T follicular helper cell (primary cell): ENCODE measurements at places on chromosomes 3 and 15.

GRCh38 chr3:42526616-42527367 lies 24.3 kb downstream of the VIPR1 start:
- peak; percentile 32 for DNase-seq

DNA sequence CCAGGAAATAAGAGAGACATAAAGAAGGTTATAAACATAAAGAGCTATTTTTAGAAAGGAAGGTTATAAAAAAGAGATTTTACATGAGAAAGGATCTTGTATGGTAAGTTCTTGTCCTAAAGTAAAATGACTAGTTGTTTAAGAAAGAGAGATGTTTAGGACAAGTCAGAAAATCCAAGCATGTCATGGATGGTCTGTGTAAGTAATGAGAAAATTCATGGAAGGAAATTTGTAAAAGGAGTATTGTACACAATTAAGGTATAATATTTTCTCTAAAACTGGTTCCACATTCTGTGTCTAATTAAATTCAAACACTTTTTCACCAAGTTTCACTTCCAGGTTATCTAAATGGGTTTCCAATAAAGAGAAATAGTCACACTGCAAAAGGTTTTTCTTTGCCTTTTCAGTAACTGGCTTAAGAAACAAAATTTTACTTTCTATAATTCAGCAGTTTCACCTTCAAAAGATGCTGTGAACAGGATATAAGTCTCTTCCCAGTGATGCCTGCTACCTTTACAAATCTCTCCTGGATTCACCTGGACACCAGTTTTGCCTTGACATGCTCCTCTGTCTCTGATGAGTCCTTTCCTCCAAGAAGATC lies 455.7 kb downstream of the ZIC1 start:
- DNase-seq: no peak

- DNase-seq: no peak
These were observed 79.7 kb downstream of the HHLA2 start for GRCh38 chr3:108376026-108376425.

DNA sequence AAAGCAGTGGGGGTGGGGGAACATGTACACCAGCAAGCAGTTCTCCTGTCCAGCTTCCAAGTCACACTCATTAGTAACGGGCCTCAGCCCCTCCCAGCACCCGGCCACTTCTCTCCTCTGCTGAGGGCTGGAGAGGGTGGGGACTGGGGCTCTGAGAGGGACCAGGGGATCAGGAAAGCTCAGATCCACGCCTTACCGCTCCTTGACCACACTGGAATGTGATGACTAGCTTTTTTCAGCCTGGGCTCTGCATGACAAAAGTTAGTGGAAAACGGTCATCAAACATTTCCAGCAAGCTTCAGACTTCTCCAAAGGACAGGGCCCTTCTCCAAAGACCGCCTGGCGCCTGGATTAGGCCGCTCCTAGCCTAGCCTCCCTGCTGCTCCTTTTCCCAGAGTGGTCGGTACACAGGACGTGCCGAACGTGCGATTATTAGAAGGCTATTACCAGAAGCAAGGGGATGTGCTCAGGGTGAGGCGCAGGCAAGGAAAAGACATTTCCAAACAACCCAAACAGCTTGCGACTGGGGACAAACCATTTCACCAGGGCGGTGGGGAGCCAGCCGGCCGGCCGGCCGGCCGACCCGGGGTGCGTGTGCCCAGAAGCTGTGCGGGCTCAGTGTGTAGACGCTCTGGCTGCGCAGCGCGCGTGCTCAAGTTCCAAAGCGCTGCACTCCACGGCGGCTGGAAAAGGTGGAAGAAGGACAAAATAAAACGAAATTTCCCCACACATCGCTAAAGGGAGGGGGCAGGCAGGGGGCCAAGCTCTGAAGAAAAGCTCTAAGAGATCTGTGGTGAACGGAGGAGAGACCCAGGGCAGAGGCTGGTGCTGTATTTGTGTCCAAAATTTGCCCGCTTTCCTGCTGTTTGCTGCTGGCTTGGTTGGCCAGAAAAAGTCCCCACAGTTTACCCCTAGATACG lies 51.0 kb upstream of the SSR3 start:
- DNase-seq: no peak

DNA sequence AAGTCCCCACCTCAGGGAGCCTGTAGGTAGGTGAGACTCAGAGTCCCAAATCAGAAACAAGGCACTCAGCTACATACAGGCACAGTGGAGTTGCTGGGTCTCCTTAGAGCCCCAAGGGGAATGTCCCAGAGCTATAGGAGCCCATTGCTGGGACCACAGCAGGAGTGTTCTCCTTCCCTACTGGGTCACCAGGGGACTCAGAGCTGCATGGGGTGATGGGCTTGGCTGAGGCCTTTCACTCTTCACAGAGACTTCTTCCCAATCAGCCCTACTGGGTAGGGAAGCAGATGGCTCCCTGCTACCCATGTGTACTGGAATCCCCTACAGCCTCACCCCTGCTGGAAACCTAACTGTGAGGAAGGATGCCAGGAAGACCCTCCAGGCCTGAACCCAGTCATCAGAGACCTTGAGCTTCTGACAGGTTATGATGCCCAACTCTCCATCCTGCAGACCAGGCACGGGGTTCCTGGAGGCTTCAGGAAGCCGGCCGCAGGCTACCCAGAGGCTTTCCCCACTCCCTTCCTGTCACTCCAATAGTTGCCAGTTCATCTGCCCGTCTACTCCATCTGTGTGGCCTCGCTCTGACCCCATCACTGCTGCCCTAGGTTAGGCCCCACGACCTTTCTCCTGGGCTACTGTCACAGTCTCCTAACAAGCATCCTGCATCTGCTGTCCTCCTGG lies 24.0 kb downstream of the RASGRF1 start:
- no peak for DNase-seq

DNA sequence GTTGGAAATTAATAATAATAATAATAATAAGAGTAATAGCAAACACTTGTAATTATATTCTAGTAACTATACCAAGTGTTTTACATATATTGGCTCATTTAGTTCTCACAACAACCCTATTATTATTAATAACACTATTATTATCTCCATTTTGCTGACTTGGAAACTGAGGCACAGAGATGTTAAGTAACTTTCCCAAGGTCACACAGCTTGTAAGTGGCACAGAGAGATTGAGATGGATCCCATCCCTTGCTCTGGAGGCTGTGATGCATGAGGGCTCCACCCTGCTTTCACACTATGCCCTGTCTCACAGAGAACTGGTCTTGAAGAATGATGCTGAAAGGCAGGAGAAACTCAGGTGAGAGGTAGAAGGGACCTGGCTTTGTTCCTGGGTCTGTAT lies 31.9 kb downstream of the TRIM42 start:
- DNase-seq: no peak

GRCh38 chr15:78605201-78605600 lies 15.6 kb downstream of the CHRNA3 start:
- no peak for DNase-seq

DNA sequence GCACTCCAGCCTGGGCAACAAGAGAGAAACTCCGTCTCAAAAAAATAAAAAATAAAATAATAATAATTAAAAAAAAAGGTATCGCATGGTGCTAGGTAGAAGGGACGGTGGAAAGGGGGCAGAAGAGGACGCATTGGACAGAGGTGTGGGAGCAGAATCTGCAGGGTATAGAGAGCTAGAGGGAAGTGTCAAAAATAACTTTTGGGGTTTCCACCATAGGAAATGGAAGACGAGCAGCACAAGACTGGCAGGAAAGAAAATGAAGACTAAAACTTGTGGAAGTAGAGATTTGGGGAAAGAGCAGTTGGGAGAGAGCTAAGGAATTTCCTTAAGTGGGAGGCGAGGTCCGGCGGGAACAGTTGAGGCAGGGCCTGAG lies 585 bp upstream of the MKRN2 start:
- DNase-seq: no peak

DNA sequence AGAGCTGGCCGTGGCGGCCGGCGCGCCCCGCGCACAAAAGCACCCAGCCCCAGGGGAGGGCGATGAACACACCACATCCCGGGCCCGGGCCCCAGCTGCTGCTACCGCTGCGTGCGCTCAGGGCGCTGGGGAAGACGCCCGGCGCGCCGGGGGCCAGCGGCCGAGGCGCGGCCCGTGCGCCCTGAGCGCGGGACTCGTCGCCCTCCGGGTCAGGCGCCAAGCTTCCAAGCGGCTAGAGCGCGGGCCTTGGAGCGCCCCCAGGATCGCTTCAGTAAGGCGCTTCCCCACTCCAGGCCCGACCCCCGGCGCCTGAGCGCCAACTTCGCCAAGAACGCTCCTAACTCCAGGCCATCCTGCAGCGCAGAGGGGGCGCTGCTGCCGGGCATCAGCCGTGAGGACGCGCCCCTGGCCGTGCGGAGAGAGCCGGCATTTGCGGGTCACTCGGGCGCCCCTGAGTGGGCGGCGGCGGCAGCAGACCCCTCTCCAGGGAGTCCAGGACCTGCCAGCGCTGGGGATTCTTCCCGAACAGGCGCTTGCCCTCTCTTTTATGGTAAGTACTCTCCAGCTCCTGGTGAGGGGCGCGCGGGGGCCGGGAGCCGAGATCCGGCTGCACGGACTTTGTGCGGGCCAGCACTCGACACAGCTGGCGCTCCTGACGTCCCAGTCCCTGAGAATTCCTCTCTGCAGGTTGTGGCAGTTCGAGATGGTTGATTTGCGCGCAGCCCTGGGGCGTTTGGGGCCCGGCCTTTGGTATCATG lies 475 bp downstream of the SPSB4 start:
- no peak for DNase-seq

DNA sequence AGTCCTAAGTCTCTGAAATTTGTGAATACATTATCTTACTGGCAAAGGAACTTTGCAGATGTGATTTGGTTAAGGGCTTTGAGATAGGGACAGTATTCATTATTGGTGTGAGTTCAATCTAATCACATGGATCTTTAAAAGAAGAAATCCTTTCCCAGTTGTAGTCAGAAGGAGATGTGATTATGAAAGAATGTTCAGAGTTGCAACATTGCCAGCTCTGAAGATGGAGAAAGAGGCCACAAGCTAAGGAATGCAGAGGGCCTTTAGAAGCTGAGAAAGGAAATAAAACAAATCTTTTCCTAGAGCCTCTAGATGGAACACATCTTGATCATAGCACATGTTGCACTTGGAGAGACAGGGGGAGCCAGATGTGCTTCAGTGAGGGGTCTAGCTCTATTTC lies 27.7 kb upstream of the SIAH2 start:
- no peak for DNase-seq

- DNase-seq: no peak
These were observed 325.4 kb downstream of the UACA start for GRCh38 chr15:70437882-70438451.

- DNase-seq: no peak
These were observed 61.5 kb upstream of the MEF2A start for GRCh38 chr15:99504071-99504822.

- DNase-seq: peak; percentile 16
These were observed 1.5 kb downstream of the RHOA start for GRCh38 chr3:49410066-49410845.

GRCh38 chr15:73573572-73573971 lies 59.6 kb downstream of the NPTN start:
- DNase-seq: no peak

DNA sequence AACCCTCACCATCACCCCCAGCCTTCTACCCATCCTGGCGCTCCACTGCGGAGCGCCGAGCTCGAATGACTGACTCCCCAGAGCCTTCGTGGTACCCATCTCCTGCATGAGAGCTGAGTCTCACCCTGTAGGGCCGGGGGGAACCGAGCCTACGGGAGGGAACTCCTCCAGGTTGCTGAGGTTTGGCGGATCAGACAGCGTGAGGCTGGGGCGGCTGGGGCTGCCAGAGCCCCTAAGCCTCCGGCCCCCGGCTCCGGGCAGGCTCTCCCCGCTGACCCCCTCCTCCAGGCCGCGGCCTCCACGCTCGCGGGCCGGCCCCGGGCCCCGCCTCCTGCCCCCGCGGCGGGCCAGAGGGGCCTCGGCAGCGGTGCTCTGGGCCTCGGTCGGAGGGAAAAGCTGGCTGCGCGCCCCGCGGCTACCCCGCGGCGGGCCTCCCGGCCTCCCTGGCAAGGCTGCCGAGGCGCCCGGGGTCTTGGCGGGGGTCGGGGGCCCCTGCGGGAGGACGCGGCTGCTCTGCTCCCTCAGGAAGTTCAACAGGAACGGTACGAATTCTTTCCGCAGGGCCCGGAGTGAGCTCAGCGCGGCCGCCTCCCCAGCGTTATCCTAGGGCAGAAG lies 643 bp downstream of the CDAN1 start:
- no peak for DNase-seq

- DNase-seq: no peak
These were observed 602.3 kb upstream of the SUCLG2 start for GRCh38 chr3:68256635-68257223.

DNA sequence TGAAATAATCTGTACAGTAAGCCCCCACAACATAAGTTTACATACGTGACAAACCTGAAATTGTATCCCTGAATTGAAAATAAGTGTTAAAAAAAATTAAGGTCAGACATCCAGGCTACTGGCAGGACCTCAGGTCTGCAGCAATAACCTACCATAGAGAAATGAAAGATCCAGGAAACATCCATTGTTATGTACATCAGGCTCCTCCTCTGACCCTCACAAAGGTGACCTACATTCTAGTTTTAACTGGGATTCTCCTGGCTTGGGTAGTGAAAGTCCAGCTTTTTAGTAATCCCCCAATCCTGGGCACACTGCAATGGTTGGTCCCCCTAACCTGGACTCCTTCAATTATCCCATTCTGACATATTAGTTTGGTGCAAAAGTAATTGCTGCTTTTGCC lies 749.6 kb upstream of the LMCD1 start:
- DNase-seq: no peak

DNA sequence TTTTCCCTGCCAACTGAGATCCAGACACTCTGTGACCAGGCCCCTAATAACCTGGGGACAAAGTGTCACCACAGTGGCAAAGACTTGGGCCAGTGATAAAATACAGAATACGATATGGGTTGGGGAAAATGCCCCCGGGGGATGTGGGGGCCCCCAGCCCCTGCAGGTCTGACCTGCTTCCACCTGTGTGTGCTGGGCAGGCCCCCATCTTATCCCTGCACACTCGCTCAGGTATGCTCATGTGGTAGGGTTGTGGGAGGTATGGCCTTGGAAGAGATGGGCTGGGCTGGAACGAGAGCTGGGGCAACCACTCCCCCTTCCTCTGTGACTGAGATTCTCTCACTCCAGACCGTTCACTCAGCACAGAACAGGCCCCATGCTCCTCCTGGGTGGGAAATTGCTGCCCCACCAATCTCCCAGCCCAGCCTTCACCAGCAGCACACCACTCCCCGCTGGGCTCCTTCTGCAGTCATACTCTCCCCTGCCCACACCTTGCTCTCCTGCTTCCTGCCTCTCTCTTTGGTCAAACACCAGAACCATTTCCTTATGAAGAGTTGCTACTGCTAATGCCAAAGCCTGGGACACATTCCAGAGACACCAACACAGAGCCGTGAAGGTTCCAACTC lies 9.6 kb upstream of the CPEB1 start:
- no peak for DNase-seq
